ENCODE measurements at places on chromosomes 12 and 14.

DNA sequence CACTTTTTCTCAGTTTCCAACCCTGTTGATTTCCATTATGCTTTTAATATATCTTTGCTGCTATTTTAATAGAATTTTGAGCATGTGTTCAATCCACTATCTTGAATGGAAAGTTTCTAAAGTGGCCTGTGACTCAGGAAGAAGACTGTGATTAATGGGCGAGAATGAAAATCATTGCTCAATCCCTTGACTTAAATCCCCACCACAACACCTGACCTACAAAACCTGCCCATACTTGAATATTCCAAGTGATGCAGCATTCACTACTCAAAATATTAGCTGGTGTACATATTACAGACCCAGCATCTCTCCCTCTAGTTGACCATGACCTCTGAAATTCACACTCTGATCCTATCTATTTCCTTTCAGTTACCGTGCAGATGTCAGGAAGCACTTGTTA lies 1.3 kb upstream of the OAS3 start:
- H3K27ac ChIP-seq: peak overlapping the region; percentile 85
- DNase-seq: no peak
- H3K4me3 ChIP-seq: no peak overlapping the region
- H3K36me3 ChIP-seq: no peaks in the 10 kb centered on the region

DNA sequence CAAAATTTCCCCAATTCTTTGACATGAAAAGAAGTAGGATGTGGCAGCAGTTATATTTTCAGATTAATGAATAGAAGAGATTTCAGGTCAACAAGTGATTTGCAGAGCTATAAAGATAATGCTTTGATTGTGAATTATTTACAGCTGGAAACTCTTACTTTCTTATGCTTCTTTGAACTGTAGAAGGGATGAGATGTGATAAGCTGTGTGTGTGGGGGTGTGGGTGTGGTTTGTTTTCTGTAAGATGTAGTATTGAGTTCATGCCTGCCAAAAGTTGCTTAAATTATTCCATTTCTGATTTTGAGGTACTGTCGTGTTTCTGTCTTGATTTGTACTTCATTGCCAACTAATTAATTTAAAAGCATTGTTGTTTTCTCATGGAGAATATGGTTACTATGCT lies 22.7 kb downstream of the AEBP2 start:
- H3K4me1 ChIP-seq: no peaks in the 10 kb centered on the region
- no peak overlapping the region for H3K4me3 ChIP-seq
- no peaks in the 10 kb centered on the region for H3K27me3 ChIP-seq

DNA sequence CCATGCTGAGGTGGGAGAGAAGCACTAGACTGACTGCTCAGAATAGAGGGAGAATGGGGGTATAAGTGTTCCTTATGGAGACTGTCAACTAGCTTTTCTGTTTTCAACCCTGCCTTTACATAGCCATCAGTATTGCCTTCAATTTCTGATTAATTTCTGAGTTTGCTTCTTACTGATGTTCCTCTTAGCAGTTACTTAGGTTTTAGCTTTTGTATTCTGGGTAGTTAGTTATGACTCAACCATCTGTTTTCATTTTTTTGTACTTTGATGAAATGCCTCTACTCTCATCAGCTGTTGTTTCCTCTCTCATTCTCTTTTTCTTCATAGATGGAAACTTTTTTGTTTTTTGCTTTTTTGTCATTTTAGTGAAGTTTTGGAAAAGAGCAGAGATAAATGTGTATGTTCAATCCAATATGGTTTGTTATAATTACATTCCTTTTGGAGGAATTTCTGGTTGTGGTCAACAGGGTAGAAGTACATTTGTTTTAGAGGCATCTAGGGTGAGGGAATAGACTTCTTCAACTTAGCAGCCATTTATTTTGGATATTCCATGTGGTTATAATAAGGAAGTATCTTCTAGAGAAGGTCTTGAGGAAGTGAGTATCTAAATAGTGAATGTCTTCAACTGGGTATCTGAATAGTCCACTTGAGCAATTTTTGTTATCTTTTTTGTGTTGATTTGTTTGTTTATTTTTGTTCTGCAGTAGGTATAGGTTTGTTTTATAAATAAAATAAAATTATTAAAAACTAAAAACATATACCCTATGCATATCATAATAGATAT lies 29.6 kb downstream of the PMCH start:
- H3K36me3 ChIP-seq: no peaks in the 10 kb centered on the region
- H3K27ac ChIP-seq: no peak overlapping the region
- no peak for DNase-seq
- no peak overlapping the region for H3K4me3 ChIP-seq
- no peaks in the 10 kb centered on the region for H3K4me1 ChIP-seq
- H3K27me3 ChIP-seq: no peaks in the 10 kb centered on the region

GRCh38 chr12:12583510-12584178 lies 21.0 kb upstream of the DUSP16 start:
- H3K4me3 ChIP-seq: no peak overlapping the region
- H3K27ac ChIP-seq: no peak overlapping the region
- no peaks in the 10 kb centered on the region for H3K27me3 ChIP-seq

- H3K4me1 ChIP-seq: no peaks in the 10 kb centered on the region
- no peaks in the 10 kb centered on the region for H3K36me3 ChIP-seq
- no peak overlapping the region for H3K4me3 ChIP-seq
- no peaks in the 10 kb centered on the region for H3K27me3 ChIP-seq
Measured at GRCh38 chr12:128570191-128571065, 253.3 kb downstream of the SLC15A4 start.

- H3K27ac ChIP-seq: no peak overlapping the region
- no peaks in the 10 kb centered on the region for H3K36me3 ChIP-seq
- no peaks in the 10 kb centered on the region for H3K4me1 ChIP-seq
- H3K4me3 ChIP-seq: no peak overlapping the region
- no peak for DNase-seq
Measured at GRCh38 chr12:44433659-44434058, 442.5 kb downstream of the NELL2 start.

GRCh38 chr12:106113446-106113823 lies 25.3 kb downstream of the NUAK1 start:
- H3K4me3 ChIP-seq: no peak overlapping the region
- H3K27ac ChIP-seq: no peak overlapping the region
- no peaks in the 10 kb centered on the region for H3K27me3 ChIP-seq
- H3K36me3 ChIP-seq: no peaks in the 10 kb centered on the region
- H3K4me1 ChIP-seq: no peaks in the 10 kb centered on the region
- no peak for DNase-seq

GRCh38 chr14:37903343-37904191 lies 304.1 kb upstream of the SSTR1 start:
- no peaks in the 10 kb centered on the region for H3K36me3 ChIP-seq
- H3K27ac ChIP-seq: no peak overlapping the region
- no peak overlapping the region for H3K4me3 ChIP-seq
- no peaks in the 10 kb centered on the region for H3K4me1 ChIP-seq

GRCh38 chr12:25958428-25959070 lies at the start of gene RASSF8:
Gene RASSF8, plus strand, starts transcription at chr12:25958682. Its CDS starts 96,662 bp downstream, at chr12:26055344.
- peaks cover 18% of the 10 kb centered on the region for H3K4me1 ChIP-seq
- peak; percentile 84 for DNase-seq
- peak within 1 kb of the TSS; percentile 75 for H3K27ac ChIP-seq
- H3K36me3 ChIP-seq: no peaks in the 10 kb centered on the region
- peak within 1 kb of the TSS; percentile 86 for H3K4me3 ChIP-seq
- H3K27me3 ChIP-seq: peaks cover 50% of the 10 kb centered on the region

GRCh38 chr14:83042858-83043257 lies 1509.2 kb upstream of the SEL1L start:
- no peaks in the 10 kb centered on the region for H3K27me3 ChIP-seq
- no peak for DNase-seq
- H3K36me3 ChIP-seq: no peaks in the 10 kb centered on the region
- no peak overlapping the region for H3K27ac ChIP-seq
- no peaks in the 10 kb centered on the region for H3K4me1 ChIP-seq

Measured in spleen (tissue), 13 donors.